NCI-H2171 treated with DMSO at 0.1 percent for 48 hours (cell line): ENCODE measurements at places on chromosomes 12 and 14.

GRCh38 chr12:53061404-53062010 lies 11.6 kb downstream of the TNS2 start:
- peak; percentile 84 for DNase-seq

DNA sequence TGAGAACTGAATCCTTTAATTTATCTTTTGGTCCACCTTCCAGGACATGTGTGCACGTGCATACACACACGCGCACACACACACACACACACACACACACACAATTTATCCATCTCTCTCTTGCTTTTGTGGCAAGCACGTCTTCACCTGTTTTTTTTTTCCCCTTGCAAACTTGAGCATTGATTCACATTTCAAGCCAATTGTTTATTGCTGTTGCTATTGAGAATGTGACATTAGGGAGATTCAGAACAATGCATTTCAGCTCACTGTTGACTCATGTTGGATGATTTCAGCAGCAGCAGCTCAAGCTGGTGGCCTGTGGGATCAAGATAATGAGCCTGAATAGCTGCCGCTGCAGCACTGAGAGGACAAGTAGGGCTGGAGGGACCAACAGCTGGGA lies 128.9 kb downstream of the SNAPC1 start:
- no peak for DNase-seq

- no peak for DNase-seq
These were observed 51.3 kb downstream of the FAM222A start for GRCh38 chr12:109764776-109765445.

DNA sequence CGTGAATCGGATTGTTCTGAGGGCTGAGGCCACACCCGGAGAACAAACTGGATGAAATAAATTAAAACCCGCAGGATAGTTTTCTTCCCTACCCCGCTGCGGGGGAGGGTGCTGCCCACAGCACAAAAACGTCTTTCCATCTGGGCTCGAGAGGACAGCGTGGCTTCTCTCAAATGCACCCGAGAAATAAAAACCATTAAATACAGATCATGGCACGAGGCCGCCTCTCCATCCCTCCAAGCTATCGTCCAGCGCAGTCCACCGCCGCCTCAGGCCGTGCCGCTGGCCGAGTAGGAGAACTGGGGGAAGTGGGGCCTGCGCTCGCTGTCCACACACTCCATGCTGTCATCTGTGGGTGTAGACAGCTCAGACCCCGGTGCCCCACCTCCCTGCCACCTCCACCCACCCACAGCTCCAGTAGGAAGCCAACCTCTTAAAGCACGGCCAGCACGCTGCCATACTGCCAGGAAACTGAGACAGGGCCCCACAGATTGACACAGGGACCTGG lies 17.2 kb downstream of the SIVA1 start:
- DNase-seq: no peak

DNA sequence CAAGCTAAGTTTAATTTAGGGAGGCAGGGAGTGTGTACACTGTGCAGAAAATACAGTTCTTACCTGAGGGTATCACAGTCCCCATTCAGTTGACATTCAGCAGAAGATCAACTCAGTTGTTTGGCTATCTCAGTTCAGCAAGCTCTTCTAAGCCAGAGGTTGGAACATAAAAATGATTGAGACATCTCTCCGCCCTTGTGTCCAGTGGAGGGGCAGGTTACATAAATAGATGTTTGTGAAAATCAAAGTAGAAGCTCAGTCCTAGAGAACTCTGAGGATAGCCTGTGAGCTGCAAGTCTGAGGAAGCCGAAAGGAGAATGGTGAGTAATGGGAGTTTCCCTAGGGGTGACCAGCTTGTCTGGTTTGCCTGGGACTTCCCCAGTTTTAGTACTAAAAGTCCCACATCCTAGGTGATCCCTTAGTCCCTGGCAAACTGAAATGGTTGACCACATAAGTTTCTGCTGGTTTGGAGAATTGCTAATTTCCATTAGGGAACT lies 251.4 kb upstream of the ATP2B1 start:
- no peak for DNase-seq

DNA sequence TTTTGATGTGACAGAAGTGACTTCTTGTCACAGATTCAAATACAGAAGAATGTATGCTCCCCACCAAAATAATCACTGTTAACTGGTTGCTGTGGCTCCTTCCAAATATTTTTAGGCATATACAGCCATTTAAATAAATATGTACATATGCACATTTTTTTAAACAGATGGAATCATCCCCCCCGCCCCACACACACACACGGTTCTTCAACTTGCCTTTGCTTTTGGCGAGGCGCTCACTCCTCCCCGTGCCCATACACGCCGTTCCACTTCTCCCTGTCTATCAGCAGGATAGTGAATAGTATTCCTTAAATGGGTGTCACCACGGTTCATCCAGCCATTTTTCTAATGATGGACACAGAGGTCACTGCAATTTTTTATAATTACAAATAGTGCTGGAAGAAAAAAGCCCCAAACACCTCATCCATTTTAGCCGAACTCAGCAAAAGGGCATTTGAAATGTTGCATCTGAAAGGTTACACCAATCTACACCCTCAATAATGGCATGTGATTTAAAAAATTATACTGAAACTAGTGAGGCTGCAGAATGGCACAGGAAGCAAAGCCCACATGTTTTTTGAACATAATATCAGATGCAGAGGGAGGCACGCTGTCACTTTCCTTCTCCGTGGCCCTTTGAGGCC lies 39.2 kb upstream of the MEG3 start:
- peak; percentile 13 for DNase-seq

DNA sequence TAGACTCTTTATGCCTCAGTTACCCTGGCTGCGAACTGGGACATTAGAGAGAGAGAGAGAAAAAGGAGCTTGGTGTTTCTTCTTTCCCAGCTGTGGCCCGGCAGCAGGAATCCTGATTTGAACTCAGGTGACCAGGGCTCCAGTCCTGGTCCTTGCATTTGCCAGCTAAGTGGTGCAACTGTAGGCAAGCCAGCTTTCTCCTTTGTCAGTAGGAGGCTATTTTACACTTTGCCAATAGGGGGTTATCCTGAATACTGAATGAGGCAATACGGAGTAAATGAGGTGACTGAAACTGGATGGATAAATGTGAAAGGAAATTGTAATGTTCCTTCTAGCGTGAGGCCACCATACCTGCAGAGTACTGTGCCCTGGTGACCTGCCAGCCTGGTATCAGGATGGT lies 27.8 kb downstream of the KCNA5 start:
- no peak for DNase-seq

DNA sequence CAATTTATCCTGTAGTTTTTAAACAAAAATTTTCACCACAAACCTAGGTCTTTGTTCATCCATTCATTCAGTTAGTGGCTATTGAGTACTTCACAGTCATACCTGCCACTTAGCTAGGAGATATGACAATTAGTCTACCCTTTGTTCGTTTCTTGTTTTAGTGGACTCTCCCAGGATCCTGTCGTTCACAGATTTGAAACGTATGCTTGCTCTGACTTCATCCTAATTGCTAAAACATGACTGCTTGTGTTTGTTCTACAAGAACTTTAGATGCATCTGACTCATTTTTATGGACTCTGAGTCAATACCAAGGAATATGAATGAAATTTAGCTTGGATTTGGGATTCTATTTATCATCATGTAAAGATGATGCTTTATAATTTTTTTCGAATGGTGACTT lies 69.5 kb downstream of the TBC1D30 start:
- DNase-seq: no peak

DNA sequence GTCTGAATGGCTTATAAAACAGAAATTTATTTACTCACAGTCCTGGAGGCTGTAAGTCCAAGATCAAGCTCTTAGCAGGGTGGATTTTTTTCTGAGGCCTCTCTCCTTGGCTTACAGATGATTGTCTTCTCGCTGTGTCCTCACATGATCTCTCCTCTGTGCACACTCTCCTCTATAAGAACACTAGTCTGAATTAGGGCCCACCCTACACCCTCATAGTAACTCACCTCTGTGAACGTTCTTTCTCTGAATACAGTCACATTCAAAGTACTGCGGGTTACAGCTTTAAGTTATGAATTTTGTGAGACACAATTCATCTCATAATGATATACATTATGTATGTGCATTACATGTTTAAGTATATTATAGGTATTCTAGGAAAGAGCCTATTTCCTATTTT lies 135.7 kb upstream of the ATXN7L3B start:
- no peak for DNase-seq

DNA sequence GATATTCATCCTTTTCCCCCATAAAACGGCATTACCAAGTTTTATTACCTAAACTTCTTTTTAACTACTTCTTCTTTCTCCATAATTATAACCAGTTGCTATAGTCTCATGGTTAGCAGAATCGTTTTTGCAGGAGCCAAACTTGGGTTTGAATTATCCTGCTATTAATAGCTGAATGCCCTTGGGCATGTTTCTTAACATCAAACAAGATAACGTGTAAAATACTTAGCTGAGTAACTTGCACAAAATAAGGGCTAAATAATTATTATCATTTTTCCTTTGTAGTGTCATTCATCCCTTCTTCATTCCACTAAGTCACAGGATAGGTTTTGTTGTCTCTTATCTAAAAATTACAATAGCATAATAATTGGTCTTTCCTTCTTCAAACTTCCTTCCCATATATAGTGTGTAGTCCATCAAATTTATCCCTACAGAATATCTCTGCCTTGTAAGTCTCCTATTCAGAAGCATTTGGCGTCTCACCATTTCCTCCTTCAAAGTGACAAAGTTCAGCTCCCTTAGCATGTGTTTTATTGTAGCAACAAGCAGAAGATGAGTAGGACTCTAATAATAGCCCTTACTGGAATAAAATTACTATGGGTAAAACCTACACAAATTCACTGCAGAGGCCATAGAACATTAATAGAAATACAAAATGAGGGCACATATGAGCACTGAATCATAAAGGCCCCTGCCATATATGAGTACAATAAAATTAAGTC lies 63.8 kb downstream of the FAR2 start:
- no peak for DNase-seq

DNA sequence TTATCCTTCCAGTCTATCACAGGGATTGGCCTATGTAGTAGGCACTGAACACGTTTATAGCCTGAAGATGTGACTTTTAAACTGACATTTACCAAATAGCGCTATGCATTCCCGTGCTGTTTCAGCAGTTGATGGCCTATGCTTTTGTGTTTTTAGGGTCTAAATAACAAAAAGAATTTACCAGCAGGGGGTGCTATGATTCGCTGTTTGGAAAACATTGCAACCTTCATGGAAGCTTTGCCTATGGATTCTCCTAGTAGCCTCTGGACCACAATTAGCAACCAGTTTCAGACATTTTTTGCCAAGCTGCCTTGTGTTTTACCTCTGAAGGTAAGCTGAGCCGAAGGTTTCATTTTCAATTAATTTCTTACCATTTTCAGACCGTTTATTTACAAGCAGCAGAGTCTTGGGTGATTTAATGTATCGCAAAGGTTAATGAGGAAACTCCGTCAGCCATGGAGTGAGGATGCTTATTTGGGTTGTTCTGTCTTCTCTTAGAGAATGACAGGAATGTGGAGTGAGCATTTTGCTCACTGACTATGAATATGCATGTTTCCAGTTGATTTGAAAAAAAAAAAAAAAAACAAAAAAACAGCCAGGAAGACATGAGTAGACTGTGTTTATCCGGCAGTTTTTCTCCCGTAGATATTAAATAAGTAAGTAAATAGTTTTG lies 133.1 kb downstream of the PRIMA1 start:
- peak; percentile 38 for DNase-seq

GRCh38 chr12:122363782-122364181 lies 58.7 kb downstream of the CLIP1 start:
- DNase-seq: no peak

- DNase-seq: no peak
These were observed 52.4 kb downstream of the ANAPC7 start for GRCh38 chr12:110351119-110351518.

- DNase-seq: no peak
These were observed 247.3 kb downstream of the SLC25A21 start for GRCh38 chr14:36925094-36925493.

DNA sequence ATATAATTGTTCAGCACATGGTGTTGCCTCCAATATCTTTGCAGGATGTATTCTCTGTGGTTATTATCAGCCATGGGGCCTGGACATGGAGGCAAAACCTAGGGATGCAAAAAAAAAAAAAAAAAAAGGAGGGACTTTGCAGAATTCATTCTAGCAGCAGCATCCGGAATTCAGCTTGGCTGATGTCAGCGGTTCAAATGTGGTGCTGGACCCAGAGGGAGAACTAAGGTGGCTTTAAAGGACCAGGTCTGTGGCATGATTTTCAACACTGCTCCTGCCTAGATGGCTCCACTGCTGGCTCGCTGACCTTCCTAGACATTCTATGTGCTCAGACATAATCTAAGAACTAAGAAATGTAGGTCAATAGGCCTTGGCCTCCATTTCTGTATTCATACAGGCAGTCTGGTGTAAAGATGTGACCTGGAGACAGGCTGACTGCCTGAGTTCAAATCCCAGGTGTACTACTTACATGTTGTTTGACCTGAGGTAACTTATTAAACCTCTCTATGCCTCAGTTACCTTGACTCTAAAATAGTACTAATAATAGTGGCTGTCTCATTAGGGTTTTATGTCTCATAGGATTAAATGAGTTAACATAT lies 108.6 kb downstream of the PPM1A start:
- DNase-seq: no peak

GRCh38 chr14:21356511-21356910 lies 27.3 kb downstream of the SUPT16H start:
- no peak for DNase-seq

GRCh38 chr14:68509188-68509983 lies 283.5 kb downstream of the ZFP36L1 start:
- no peak for DNase-seq

DNA sequence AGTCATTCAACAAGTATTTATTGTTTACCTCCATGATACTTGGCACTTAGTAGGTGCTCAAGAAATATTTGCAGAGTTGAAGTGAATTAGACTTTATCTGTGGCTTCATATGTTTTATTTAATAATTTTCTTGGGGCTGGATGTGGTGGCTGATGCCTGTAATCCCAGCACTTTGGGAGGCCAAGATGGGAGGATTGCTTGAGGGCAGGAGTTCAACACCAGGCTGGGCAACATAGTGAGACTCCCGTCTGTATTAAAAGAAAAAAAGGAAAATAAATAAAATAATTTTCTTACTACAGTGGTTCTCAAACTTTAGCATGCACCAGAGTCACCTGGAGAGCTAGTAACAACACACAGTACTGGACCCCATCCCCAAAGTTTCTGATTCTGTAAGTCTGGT lies 905 bp downstream of the ADCK1 start:
- DNase-seq: no peak

DNA sequence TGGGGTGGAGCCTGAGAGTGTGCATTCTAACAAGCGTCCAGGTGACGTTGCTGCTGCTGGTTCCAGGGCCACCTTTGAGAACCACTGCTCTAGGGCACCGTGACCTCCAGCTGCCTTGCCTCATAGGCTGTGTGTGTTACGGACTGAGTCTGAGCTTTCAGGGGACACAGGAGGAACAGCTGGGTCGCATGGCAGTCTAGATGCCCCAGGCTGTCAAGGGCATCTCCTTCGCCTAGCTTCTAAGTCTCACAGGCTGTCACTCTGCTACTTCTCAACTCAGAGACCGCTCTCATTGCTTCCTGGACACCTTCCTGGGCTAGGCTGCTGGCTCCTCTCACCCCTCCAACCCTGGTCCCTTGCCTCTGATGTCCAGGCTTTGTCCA lies 965 bp downstream of the KRT73 start:
- no peak for DNase-seq
